ENCODE measurements at places on chromosomes 1 and 21.
A peak's percentile ranks its signal among the peaks of the same experiment; 100 is the strongest.

GRCh38 chr1:5883129-5884048 lies 108.8 kb downstream of the NPHP4 start:
- DNase-seq, result no peak

- DNase-seq, result no peak
These were observed 43.1 kb downstream of the PCNX2 start for GRCh38 chr1:233252441-233252840.

DNA sequence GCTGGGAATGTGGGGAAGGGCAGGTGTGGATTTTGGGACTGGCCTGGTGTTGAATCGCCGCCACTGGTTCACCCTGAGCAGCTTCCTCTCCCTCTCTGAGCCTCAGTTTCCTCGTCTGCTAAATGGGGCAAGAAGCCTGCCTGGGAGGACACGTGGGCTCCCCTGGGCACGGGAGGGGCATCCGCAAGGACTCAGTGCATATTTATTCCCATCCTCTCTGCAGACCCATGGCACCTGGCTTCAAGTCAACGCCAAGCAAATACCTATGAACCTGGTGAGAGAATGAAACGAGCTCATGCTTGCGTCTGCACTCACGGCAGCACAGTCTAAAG lies 234.4 kb downstream of the PTPRU start:
- DNase-seq, result no peak

GRCh38 chr1:35111106-35111505 lies 31.9 kb downstream of the ZMYM1 start:
- DNase-seq, result no peak

DNA sequence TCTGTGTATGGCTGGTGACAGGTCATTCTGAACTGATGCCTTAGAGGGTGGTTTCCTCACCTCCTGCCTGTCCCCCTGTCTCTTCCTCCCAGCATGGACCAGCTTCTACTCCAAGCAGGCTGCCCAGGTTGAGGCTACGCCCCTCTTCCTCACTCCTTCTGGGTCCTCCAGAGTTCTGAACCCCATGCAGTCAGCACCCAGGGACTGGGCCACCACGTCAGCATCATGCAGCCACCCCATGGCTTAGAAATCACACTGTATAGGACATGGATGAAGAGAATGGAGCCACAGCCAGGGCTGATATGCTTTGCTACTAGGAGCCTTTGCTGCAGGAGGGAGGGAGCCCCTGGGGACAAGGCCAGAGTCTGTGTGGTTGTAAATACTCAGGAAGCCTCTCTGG lies 8.3 kb downstream of the FOXO6 start:
- no peak for DNase-seq

DNA sequence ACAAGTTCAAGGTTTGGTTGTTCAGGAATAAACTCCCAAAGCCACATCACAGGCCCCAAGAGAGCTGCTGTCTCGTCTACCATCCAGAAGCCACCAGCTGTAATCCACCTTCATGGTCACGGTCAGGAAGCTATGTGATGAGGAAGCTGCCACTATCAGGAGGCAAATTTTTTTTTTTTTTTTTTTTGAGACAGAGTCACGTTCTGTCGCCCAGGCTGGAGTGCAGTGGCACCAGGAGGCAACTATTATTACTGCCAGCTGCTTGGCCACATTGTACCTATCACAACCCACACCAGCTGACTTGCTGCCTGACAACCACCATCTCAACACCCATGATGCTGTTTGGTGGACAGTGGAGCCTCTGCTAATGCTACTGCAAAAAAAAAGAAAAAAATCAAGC lies 124.1 kb downstream of the OMA1 start:
- no peak for DNase-seq

DNA sequence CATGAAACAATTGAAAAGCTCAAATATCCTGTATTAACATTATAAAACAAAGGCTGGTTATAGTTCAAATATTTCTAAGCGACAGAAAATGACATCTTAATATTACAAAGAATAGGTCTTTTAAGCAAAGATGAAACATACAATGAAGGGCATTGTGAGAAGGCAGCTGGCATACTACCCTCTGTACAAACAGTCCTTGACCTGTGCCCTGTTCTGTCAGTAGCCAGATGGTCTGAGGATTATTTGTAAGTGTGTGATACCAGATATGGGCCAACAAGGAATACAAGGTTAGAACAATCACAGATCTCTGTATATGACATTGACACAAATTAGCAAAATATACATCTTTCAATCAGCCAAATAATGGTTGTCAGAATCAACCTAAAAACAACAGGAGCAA lies 1350.4 kb downstream of the AMY1C start:
- no peak for DNase-seq

DNA sequence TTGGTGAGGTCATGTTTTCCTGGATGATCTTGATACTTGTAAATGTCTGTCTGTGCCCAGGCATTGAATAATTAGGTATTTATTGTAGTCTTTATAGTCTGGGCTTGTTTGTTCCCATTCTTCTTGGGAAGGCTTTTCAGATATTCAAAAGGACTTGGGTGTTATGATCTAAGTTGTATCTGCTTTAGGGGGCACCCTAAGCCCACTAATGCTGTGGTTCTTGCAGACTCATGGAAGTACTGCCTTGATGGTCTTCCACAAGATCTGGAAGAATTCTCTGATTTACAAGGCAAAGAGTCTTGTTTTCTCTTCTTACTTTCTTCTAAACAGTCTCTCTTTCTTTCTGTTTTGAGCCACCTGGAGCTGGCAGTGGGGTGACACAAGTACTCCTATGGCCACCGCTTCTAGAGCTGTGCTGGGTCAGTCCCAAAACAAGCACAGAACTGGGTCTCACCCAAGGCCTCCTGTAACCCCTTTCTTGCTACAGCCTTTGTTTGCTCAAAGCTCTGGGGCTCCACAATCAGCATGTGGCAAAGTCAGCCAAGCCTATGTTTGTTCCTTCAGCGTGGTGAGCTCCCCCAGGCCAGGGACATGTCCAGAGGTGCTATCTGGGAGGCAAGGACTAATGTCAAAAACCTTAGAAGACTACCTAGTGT lies 12.6 kb downstream of the VN1R5 start:
- no peak for DNase-seq

DNA sequence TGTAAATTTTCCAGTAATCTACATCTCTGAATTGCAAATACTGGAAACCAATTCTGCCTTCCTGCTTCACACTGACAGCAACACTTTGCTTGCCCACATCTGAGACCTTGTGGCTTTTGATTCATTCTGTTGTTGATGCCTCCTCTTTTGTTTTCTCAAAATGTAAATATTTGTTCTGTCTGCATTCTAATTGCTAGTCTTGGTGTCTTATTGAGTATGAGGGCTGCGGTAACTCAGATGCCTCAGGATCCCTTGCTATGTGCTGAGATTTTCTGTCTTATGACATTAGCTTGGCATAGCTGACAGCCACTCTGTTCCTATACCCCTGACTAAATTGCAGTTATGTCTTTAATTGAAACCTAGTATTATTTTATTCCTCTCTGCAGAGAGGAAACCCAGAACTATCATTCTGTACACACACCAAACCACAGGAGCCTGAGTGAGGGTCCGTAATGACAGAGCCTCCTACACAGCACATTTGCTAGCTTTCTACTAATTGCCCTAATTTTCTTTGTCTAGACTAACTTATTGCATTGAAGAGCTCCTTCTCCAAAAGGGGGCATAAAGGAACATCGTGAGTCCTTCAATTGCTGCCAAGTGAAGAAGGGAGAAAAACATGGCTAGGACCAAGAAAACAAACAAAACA lies 72.1 kb downstream of the GREM2 start:
- DNase-seq, result no peak

GRCh38 chr21:38861056-38861455 lies 55.3 kb downstream of the ETS2 start:
- no peak for DNase-seq

GRCh38 chr1:229006121-229006870 lies 264.6 kb upstream of the RAB4A start:
- DNase-seq, result no peak

GRCh38 chr1:52752484-52752826 lies 26.2 kb downstream of the ZYG11B start:
- no peak for DNase-seq

- no peak for DNase-seq
These were observed 98.2 kb downstream of the EPHB2 start for GRCh38 chr1:22808676-22809483.

- no peak for DNase-seq
These were observed 994.6 kb upstream of the PRMT6 start for GRCh38 chr1:106061586-106062495.

- no peak for DNase-seq
These were observed 94.2 kb downstream of the CACNA1E start for GRCh38 chr1:181577475-181577874.

DNA sequence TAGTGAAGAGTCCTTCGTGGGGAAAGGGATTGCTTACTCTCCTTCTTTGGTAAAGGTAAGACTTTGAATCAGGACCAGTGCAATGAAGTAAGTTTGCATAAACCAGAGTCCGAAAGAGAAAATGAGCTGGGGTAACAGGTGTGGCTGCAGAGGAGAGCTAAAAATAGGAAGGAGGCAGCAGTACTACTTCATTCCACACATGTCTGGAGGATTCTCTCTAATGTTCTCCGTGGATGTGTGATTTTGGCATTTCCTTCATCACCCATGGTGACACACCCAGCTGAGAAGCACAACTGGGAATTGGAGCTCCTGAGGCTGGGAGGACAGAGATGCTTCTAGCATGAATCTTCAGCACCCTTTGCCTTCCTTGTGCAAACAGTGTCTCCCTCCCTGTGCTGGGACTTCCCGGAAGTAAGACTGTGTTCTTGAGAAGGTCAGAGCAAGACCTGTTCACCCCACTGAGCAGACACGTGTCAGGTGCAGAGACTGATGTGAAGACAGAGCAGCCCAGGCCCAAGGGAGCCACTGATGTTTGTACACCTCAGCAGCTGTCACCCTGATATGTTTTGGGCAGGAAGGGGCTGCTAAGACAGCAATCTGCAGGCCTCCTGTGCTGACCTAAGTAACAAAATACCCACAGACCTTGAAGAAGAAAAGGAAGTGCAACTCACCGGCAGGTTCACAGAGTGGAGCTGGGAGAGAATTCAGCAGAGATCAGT lies 13.3 kb downstream of the FCRL1 start:
- no peak for DNase-seq

GRCh38 chr1:20319456-20320220 lies 29.0 kb downstream of the VWA5B1 start:
- no peak for DNase-seq

DNA sequence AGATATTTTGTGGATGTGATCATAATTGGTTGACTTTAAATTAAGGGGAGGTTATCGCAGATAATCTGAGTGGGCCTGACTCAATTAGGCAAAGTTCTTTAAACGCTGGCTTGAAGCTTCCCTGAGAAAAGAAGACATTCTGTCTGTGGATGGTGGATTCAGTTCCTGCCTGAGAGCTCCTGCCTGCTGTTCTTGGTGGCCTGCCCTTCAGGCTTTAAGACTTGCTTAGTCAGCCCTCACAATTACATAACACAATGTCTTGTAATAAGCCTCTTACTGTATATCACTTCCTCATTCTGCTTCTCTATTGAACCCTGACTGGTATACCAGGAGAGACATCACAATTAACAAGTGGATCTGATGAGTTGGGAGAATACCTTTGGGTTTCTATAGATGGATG lies 50.2 kb downstream of the KCNJ6 start:
- DNase-seq, result peak; percentile 3

GRCh38 chr1:45802343-45803298 lies 791 bp upstream of the MAST2 start:
- DNase-seq, result peak; percentile 30

DNA sequence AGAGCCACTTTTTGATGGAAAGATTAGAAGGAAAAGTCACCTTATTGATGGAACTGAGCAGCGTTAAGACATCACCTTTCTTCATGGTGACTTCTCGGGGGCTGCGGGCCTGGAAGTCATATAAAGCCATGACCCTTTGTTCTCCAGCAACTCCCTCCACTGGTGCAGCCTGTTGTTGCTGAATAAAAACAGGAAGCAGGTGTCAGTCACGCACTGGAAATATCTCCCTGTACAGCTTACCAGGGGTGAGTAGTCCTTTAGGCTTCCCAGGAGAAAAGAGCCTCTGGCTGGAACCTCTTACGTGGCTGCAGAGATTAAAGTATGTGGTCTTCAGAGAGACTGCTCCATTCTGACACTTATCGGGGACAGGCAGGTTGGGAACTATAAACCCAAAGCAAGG lies 31.9 kb downstream of the SPTA1 start:
- no peak for DNase-seq

DNA sequence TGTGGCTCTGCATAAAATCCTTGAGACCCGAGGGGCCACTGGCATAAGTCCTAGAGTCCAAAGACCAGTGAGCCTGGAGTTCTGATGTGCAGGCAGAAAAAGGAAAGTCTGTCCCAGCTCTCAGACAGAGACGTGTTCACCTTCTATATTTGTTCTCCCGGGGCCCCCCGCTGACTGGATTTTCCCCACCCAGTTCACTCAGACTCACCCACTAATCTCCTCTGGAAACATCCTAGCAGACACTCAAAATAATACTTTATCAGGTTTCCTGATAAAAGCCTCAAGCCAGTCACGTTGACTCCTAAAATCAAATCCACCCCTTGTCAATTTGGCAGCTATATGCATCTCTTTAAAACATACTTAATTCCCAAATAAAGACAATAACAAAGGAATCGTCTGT lies 1084.2 kb upstream of the NCAM2 start:
- DNase-seq, result no peak

DNA sequence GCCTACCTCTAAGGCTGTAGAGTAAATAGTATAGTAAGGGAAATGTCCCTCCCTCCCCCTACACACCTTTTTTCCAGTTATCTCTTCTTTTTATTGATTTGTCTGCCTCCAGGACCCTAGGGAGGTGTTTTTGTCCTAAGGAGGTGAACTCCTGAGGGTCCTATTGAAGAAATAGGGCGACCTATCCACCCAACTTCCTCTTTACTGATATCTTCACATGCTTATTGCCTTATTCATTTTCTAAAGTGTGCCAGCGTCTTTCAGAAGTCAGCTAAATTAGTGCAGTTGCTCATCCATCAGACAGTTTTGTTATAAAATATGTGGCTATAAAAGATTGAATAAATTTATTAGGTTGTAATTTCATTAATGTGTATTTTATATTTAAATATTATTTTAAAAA lies 5.9 kb downstream of the BACH1 start:
- peak; percentile 21 for DNase-seq

DNA sequence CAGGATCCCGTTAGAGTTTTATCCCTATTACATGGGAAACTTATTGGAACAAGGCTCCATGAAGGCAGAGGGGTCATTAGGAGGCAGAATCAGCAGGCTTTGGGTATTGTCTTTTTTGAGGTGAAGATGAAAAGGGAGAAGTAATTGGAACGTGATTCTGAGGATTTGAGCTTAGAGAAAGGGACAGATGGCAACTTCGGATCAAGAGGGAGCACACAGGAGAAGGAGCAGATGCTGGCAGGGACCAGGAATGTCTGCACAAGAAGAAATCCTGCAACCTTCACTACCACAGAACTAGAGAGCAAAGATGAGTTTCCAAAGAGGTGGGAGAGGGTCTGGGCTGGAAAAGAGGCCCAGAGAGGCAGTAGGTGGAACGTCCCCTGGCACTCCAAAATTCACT lies 202.8 kb downstream of the RRAGC start:
- no peak for DNase-seq

- DNase-seq, result no peak
These were observed 103.1 kb upstream of the KAZN start for GRCh38 chr1:14495381-14495780.

GRCh38 chr1:86750530-86750929 lies 46.2 kb downstream of the SH3GLB1 start:
- no peak for DNase-seq

GRCh38 chr1:100036718-100037655 lies 67.2 kb downstream of the SLC35A3 start:
- no peak for DNase-seq

Data from bone marrow (tissue), 2 donors.